ENCODE measurements at places on chromosomes 5 and 9.
A peak's percentile ranks its signal among the peaks of the same experiment; 100 is the strongest.

DNA sequence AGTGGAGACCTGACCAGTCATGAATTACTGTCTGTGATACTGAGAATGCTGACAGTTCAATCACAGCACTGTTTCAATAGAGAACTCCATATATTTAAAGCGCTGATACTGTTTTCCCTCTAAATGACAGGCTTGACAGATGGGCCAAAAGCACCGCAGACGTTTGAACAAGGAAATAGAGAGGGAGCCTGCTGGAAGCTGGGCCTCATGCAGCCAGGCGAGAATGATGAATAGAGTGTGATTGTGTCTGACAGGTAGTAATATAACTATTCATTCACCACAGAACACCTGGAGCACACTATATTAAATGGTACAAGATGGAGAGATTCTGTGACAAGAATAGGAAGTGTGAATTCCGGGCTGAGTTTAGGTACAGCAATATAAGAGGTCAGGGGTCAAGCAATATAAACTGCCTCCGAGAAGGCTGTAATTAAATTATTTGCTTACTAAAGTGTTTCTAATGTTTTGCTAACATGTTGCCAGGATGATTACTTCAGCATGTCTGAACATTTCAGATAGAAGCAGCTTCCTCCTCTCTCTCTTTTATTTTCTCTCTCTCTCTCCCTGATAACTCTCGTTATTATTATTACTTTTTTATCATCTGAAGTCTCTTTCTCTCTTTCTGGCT, 297.7 kb downstream of the CSNK1G3 start:
- no peak for DNase-seq

DNA sequence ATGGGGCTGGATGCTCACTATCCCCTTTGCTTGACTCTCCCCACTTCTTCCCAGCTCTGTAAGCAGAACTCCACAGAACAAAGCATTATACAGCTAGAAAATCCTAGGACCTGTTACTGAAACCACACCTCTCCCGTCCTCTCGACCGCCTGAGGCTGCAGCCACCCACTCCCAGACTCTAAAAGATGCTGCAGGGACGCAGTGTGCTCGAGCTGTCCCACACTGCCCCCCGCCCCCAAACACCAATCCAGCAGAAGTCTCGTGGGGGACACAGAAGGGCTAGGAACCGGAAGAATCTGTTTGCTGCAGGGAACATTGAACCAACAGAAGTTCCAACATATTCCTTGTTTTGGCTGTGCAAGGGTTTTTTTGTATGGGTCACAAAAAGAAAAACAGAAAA, 7.6 kb downstream of the CAMK2A start:
- no peak for DNase-seq

- DNase-seq = no peak
Measured at GRCh38 chr5:134088994-134089560, 25.4 kb upstream of the TCF7 start.

DNA sequence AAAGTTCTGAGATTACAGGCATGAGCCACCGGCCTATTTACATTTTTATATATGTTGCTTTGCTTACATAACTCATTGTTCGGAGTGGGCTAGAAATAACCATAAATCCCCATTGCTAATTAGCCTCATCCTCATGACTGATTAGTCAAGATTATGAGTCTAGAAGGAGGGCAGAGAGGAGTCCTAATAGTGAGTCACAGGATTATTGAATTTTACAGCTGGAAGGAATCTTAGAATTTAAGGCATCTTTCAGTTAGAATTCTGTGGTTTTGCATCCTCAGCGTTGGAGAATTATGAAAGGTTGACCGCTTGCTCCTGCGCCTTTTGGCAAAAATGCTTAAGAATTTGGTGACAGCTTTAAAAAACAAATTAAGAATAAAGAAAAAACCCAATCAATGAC, 2.6 kb upstream of the PBX3 start:
- DNase-seq = no peak

GRCh38 chr5:168683247-168683926, 104.2 kb upstream of the PANK3 start:
- DNase-seq = peak; percentile 8

DNA sequence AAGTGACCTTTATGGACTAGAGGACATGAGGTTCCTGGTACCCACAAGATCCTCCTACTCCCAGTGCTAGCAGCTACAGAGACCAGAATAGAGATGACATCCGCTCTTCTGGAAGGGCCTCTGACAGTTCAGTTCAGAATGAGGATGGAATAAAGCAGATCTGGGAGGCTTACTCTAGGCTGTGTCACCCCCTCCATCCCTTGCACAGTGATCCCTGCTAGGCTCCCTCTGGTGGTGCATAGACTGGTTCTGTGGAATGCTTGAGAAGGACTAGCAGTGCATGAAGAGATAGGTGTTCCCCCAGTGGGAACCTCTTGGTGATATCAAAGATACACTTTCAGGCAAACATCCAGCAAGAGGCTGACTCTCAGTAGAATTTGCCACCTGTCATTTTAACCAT, 83.0 kb downstream of the NPR3 start:
- DNase-seq = no peak

DNA sequence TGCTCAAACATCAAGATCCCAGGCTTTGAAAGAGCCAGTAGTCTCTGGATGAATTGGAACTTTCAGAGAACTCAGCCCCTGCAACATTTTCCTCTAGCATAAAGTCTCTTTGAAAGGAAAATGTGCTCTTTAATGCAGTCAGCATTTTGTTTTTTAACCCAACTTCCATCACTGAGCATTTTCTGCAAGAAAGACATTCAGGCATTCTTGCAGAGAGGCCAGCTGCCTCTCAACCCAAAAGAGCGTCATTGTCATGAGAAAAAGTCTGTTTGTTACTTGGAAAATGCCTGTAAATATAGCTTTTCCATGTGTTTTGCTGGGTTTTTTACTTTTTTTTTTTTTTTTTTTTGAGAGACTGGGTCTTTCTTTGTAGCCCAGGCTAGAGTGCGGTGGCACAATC, 225.0 kb downstream of the ADAMTSL1 start:
- no peak for DNase-seq

GRCh38 chr9:130949188-130950038, 10.4 kb upstream of the FIBCD1 start:
- DNase-seq = no peak

DNA sequence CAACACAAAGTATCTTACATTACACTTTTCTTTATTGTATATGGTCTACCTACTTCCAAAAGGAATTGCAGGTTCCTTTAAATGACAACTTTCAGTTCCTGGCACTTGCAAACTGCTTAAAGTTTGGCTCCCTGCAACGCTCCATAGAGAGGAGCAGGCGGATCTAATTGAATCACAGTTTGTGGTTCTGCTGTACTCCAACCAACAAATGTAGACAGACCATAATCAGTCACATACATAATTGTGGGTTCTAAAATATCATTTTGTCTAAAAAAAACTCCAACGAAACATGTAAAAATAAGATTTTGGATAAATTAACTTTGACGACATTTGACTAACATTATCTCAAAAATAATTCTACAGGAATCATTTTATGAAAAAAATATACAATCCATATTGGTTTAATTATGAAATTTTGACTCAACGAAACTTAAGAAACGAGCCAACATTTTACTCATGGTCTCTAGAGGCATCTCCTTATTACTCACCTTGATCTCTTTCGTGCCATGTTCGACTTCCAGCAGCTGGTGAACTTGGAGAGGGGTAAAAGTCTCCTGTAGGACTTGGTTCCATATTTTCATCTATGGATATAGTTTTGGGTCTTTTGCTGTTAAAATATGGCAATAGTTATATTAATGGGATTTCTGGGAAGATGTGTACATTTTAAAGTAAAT, 167.6 kb downstream of the NFIB start:
- no peak for DNase-seq

All from stimulated activated CD4-positive, alpha-beta T cell treated with anti-CD3 and anti-CD28 coated beads, Interleukin-15, amount 100 ng/mL, for 1 hour (primary cell).